ENCODE measurements at places on chromosomes 13 and 19.
A peak's percentile ranks its signal among the peaks of the same experiment; 100 is the strongest.

- DNase-seq = no peak
- no peaks in the 10 kb centered on the region for H3K27me3 ChIP-seq
- peak overlapping the region; percentile 78 for H3K27ac ChIP-seq
- H3K4me3 ChIP-seq = no peak overlapping the region
Measured at GRCh38 chr19:15108845-15109767, 1.9 kb downstream of the SYDE1 start.

DNA sequence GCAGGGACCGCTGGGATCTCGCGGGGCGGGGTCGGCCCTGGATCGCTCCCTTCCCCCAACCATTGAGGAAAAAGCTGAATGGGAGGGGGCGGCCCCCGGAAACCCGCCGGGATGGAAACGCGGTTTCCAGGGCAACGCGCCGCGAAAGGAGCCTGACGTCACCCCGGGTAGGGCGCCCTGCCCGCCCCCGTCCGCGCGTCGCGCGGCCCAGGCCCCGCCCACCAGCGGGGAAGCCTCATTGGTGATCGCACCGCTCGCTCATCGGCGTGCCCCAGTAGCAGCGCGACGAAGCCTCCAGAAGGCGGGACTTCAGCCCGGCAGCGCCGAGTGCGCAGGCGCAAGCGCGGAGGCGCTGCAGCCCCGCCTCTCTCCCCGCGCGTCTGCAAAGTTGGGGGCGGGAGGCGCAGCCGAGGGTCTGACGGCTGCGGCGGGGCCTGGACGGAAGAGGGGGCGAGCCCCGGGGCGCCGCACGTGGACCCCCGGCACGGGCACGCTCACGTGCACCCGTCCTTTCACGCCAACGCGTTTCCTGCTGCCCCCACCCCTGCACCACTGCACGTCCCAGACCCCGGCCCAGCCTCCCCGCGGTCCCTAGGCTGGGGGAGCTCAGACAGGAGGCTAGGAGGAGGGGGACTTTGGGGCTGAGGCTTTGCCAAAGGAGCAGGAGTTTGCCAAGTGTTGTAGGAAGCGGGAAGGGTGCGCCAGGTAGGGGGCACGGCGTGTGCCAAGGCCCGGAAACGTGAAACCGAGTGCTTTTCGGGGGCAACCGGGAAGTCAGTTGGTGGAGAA is 8.2 kb upstream of the CIRBP start:
- H3K36me3 ChIP-seq = peaks cover 24% of the 10 kb centered on the region
- peak overlapping the region; percentile 97 for H3K27ac ChIP-seq
- no peaks in the 10 kb centered on the region for H3K27me3 ChIP-seq
- peak overlapping the region; percentile 68 for H3K4me3 ChIP-seq

GRCh38 chr19:2668175-2668763 is 34.2 kb downstream of the GNG7 start:
- H3K27ac ChIP-seq = no peak overlapping the region
- no peak for DNase-seq
- no peaks in the 10 kb centered on the region for H3K36me3 ChIP-seq
- no peak overlapping the region for H3K4me3 ChIP-seq
- H3K27me3 ChIP-seq = no peaks in the 10 kb centered on the region

DNA sequence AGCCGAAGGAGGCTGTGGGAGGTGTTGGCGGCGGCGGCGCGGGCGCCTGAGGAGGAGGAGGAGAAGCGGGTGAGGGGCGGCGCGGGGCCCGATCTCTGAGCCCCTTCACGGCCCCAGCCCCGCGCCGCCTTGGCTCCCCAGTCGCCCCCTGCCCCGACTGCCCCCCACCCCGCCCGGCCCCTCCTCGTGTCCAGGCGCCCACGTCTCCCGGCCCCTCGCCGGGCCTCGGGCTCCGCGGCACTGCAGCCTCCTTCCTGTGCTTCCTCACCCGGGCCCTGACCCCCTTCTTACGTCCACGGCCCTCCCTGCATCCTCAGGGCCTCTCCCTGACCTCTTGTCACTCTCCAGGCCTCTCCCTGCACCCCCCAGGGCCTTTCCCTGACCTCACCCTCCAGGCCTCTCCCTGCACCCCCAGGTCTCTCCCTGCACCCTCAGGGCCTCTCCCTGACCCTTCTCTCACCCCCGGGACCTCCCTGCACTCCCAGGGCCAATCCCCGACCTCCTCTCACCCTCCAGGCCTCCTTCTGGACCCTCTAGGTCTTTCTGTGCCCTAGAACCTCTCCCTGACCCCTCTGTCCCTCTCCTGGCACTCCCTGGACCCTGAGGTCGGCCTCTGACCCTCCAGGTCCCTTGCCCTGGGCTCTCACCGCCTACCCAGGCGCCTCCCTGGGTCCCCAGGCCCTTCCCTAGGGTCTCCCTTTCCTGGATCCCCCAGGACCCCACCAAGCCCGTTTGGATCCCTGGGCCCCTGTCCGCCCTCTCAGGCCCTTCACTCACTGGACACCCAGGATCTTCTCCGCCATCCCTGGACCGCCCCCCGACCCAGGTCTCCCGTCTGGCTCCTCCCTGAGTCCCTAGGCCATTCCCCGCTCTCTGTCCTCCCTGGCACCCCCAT is 460 bp downstream of the KMT5C start:
- DNase-seq = no peak
- peaks cover 28% of the 10 kb centered on the region for H3K4me1 ChIP-seq
- no peaks in the 10 kb centered on the region for H3K27me3 ChIP-seq
- H3K36me3 ChIP-seq = peaks cover 13% of the 10 kb centered on the region
- H3K27ac ChIP-seq = peak overlapping the region; percentile 80
- peak overlapping the region; percentile 50 for H3K4me3 ChIP-seq

- H3K4me3 ChIP-seq = no peak overlapping the region
- H3K4me1 ChIP-seq = no peaks in the 10 kb centered on the region
- no peaks in the 10 kb centered on the region for H3K27me3 ChIP-seq
- no peaks in the 10 kb centered on the region for H3K36me3 ChIP-seq
- no peak for DNase-seq
- H3K27ac ChIP-seq = no peak overlapping the region
Measured at GRCh38 chr19:7254590-7254989, 39.6 kb downstream of the INSR start.

- H3K4me1 ChIP-seq = peaks cover 11% of the 10 kb centered on the region
- no peak overlapping the region for H3K27ac ChIP-seq
- no peak for DNase-seq
- H3K36me3 ChIP-seq = no peaks in the 10 kb centered on the region
Measured at GRCh38 chr13:42747399-42747873, 33.9 kb upstream of the FAM216B start.

Measured in RWPE2 (cell line).